ENCODE measurements at places on chromosomes 7 and 10. TPM values are rescaled to one million over a fixed set of nuclear protein-coding genes. Genes with fewer than 3 reads are reported as not detected.

DNA sequence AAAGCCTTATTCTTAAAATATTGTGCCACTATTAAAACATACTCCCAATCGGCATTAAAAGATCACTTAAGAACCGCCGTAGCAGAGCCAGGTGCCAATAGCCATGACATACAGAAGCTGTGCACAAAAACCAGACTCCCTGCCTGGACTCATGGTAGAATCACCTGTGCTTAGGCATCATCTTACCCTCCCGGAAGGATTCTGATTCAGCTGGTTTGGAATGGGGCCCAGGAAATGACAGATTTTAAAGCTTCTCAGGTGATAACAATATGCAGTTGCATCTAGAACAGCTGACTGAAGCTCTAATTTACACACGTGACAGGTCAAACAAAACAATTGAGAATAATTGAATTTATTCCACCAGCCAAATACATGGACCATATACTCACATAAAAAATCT, 10.7 kb downstream of the A1CF start:
- H3K27ac ChIP-seq, result no peak overlapping the region
- no peaks in the 10 kb centered on the region for H3K36me3 ChIP-seq
- no peak for DNase-seq
- H3K4me1 ChIP-seq, result no peaks in the 10 kb centered on the region

- no peak for DNase-seq
- H3K4me3 ChIP-seq, result no peak overlapping the region
- no peaks in the 10 kb centered on the region for H3K36me3 ChIP-seq
- peaks cover 3% of the 10 kb centered on the region for H3K4me1 ChIP-seq
- peak overlapping the region; percentile 0 for H3K27ac ChIP-seq
Observed at GRCh38 chr7:17368856-17369524, 70.5 kb downstream of the AHR start.

GRCh38 chr10:111988646-111989045, 194.9 kb downstream of the GPAM start:
- H3K4me3 ChIP-seq, result no peak overlapping the region
- no peak overlapping the region for H3K27ac ChIP-seq
- H3K36me3 ChIP-seq, result no peaks in the 10 kb centered on the region
- no peaks in the 10 kb centered on the region for H3K4me1 ChIP-seq

DNA sequence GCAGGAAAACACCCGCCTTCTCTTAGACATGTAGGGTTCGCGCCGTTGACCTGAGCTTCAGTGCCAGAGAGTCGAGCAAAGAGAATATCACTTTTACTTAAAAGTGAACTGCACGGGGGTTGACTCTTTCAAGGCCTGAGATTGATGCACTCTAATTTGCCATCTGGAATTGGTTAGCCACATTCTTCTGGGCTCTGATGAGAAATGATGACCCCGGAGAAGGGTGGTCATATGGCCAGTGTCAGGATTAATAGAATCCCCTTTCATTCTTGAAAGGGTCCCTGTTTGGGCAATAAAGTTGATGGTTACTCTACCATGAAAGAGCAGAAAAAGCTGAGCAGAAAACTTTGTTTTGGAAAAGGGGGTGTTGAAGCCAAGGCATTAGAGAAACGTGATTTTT, 31.2 kb downstream of the GRK5 start:
- H3K27ac ChIP-seq, result no peak overlapping the region
- H3K4me3 ChIP-seq, result no peak overlapping the region

- DNase-seq, result no peak
- no peak overlapping the region for H3K4me3 ChIP-seq
- no peaks in the 10 kb centered on the region for H3K27me3 ChIP-seq
- H3K36me3 ChIP-seq, result peaks cover 17% of the 10 kb centered on the region
- peak overlapping the region; percentile 53 for H3K27ac ChIP-seq
- H3K4me1 ChIP-seq, result peaks cover 42% of the 10 kb centered on the region
Observed at GRCh38 chr7:2041496-2042367, 191.0 kb downstream of the MAD1L1 start.

NKX1-2 gene
- total RNA-seq, result 0.05 TPM

DNA sequence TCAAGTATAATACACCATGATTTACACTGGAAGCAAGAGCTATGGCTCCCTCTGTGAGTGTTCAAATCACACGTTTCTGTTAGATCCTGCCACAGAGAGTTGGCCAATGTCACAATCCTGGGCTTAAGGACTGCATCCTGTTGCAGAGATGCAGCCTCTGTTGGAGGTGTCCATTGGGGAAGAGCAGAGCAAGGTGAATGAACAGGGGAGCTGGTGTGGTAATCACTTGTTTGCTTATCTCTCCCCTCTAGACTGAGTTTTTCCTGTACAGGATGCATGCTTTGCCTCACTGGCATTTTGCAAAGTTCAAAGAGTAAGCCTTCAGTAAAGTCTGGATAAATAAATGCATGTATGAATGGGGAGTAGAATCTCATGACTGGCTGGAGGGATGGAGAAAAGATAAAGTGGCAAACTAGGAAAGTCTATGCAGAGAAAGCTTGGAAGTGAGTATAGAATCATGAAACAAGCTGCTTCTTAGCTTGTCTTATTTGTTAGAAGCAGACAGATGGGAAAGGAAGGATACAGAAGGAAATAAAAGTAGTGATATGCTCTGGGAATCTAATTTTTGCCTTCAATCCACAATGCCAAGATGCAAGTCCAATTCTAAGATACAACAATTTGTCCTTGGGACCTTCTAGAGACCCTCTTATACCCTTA, 605.9 kb downstream of the KCNMA1 start:
- no peak overlapping the region for H3K4me3 ChIP-seq
- H3K27ac ChIP-seq, result no peak overlapping the region
- no peaks in the 10 kb centered on the region for H3K27me3 ChIP-seq

GRCh38 chr7:136134503-136134902, 157.3 kb upstream of the MTPN start:
- no peak for DNase-seq
- no peak overlapping the region for H3K4me3 ChIP-seq
- no peaks in the 10 kb centered on the region for H3K4me1 ChIP-seq
- H3K27me3 ChIP-seq, result no peaks in the 10 kb centered on the region

OSBPL3 gene
- total RNA-seq, result 9.1 TPM

DNA sequence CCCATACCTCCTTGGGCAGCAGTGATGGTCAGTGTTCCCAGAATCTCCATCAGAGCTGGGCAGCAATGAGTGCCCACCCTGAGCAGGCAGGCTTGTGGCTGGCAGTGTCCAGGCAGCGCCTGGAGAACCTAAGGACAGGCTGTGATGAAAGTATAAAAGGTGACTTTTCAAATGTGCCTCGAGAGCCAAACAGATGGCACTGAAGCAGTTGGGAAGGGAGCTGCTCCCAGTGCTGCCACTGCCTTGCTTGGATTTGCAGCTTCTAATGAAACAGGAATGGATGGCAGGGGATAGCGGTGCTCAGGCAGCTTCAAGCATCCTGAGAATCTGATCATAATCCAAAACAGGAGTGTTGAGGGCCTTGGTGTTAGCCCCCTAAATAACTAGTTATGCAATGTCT, 179.8 kb upstream of the AOAH start:
- H3K36me3 ChIP-seq, result no peaks in the 10 kb centered on the region
- no peaks in the 10 kb centered on the region for H3K4me1 ChIP-seq
- H3K27ac ChIP-seq, result no peak overlapping the region
- no peak for DNase-seq
- H3K27me3 ChIP-seq, result no peaks in the 10 kb centered on the region
